ENCODE measurements at places on chromosomes 11 and 22.

DNA sequence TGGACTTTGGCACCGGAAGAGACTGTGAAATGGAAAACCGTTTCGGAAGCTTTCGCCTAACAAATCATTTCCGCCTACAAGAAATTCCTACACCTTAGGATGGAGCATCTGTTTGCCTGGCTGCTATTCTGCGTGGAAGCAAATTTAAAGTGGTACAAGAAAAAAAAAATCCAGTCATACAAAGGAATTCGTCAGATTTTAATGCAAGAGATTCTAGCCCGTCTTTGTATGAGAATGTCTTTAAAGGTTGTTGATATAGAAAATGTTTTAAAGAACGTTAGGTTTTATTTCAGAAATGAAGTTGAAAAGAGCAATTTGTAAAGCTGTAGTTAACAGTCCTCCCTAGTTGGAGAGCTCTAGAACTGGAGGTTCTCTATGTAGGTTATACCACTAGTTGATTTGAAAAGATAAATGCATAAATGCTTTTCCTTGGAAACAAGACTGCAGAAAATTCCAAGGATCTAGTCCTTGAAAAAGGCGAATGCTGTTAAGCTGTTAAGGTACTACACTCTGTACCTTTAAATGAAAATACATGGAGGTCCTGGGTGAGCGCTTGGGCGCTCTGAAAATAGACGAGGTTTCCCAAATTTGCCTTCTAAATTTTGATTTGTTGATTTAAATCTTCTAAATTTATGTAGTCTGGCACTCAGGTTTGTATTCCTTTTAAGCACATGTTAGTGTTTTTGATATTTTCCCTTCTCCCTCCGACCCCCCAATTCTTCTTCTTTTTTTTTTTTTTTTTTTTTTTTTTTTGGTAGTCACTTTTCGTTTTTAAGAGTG is 2.4 kb downstream of the NCR3LG1 start:
- no peak for DNase-seq

DNA sequence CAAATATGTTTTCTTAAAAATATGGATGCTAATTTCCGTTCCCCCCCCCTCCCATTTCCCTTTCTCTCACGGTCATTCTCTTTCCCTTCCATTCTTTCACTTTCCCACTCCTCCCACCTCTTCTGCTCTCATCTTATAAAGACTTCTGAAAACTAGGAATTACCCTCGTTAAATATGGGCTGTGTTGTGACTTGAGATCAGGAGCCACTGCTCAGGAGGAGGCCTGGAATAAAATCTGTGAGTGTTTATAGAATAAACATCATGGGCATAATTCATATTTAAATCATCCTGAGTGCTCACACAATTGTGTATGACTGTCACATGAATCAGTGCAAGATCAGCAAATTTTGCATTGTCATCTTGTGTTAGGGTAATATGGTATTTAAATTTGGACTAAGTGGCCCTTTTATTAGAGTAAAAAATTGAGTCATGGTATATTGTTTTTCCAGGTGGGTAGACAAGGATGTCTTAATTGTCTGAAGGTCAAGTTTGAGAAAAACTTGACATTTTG is 208.0 kb downstream of the DDX10 start:
- DNase-seq, result peak; percentile 76

DNA sequence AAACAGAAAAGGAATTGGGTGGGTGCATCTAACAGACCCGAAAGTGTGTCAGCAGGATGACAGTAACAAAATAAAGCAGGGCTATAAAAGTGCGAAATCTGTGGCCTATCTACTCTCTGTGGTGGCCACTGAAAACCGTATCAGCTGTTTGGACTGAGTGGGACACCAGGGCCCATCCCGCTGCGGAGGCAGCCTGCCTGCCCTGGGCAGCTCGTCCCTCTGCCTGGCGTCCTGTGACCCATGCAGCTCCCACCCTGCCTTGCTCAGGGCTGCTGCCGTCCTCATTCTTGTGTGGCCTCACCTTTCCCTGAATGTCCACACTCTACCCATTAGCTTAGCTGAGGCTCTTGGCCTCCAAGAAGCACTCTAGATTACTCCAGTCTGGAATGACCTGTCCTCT is 30.4 kb downstream of the CARS1 start:
- DNase-seq, result no peak

GRCh38 chr11:119409731-119410130 is 13.2 kb downstream of the THY1 start:
- DNase-seq, result no peak

DNA sequence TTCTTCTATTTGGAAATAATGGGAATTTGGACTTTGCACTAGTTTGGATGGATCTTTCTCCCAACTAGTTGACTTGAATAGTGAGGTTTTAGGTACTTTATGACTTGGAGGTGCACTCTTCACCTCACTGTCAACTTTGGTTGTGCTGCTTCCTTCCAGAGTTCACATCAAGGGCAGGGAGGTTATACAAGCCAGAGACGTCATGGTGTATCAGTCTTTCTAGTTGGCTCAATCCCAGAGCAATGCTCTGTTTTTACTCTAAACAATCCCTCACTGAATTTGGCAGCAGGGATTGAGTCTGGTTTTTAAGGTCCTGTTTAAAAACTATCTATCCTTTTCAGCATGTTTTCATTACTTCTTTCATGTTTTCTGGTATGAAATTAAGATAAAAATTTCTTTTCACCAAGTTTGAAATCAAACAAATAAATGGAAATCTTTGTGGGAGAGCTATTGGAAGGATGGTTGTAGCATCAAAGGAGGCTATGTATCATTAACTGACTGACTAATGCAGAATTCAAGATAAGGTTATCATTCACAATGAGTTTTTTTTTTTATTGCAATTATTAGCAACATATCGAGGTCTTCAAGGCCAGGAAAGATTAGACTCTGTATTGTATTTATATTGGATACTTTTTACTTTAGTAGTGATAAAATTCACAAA is 28.0 kb upstream of the ZBED5 start:
- peak; percentile 82 for DNase-seq

- DNase-seq, result no peak
Observed at GRCh38 chr11:77400775-77401449, 73.0 kb downstream of the PAK1 start.

DNA sequence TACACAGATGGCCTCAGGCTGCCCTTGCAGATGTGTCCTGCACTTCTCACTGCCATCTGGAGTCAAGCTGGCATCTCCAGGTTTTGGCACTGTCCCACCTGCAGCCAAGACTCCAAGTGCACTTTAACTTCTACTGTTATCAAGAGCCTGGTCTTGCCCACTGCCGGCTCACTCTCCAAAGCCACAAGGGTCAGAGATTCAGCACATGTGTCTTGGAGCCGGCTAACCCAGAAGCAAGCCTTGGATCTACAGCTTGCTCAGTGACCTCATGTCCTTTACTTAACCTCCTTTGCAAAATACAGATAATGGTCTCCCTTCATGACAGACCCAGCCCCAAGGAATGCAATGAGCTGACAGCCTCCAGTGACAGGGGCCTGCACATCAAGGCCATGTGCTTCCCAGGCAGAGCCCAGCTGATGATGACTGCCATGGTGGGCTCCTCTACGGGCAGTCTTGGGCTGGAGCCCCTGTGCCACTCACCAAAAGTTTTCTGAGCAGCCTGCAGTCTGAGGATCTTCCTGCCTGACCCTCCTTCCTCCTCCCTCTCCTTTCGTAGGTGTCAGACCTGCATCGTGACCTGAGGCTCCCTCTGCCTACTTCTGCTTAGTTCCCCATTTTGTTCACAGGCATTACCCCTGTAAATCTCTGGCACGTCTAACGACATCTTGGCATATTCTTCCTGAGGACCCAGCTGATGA is 9.0 kb downstream of the TP53AIP1 start:
- DNase-seq, result no peak

DNA sequence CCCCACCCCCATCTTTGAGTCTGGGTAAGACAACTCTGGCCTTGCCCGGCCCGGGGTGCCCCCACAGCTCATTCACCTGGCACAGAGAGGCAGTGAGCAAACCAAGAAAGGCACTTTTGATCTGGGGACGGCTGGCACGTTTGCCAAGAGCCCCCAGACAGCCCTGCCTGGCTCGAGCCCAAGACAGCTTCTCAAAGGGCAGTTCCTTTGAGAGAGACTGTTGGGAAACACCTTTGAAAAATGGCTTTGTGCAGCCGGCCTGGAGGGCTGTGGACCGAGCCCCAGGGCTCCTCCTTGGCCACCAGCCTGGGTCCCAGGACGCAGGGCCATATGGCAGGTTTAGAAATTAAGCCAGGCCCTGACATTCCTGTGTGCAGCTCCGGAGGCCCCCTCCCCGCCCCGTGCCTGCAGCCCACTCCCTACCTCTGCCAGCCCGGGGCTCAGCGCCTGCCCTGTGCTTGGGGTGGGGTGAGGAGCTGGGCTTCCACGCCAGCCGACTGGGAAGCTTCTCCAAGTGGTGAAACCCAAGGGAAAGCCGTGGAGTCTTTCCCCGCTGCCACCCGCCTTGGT is 50.2 kb upstream of the SMIM38 start:
- DNase-seq, result no peak

GRCh38 chr11:73961321-73961720 is 10.5 kb downstream of the DNAJB13 start:
- DNase-seq, result no peak

DNA sequence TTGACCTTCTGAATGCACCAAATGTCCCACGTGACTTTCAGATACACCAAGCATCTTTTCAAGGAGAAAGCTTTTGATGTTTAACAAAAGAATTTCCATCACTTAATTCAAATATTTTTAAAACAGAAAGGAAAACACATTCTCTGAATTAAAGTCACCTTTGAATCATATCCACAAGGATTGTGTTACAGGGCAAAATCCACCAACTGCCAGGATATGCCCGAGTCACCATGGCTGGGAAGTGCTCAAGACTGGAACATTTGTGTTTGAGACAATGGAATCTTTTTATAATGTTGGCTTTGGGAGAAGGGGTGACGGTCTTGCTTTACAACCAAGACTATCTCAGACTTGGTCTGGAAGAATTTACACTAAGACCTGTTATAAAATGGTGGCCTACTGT is 40.8 kb downstream of the BID start:
- peak; percentile 35 for DNase-seq

DNA sequence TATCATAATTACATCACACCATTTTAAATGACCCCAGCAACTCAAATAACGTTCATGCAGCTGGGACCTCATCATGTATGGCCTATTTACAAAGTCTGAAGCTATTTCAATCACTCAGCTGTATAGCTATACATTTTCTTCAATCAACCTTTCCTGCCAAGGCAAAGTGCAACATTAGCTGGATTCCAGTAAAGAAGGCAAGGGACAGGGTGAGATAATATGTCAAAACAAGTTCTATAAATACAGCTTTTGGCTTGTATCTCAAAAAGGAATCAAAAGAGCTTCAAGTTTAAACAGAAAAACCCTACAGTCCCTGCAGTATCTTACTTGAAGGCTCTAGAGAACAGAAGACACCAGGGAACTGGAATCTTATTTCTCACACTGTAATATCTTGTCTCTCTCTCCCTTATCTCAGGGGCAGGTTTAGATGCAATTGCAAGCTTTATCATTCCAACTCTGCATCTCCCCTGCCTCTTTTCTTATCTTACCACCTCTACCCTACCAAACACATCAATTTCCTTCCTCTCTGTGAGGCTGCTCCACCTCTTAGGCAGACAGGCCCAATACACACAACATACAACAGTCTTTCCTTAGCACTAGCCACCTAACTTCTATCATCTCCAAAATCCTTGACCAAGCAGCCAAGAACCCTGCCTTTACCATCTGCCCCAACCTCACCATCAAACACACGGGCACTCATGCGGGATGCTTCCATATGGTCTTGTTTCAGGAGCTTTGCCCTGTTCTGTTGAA is 34.5 kb downstream of the CELF1 start:
- no peak for DNase-seq

GRCh38 chr11:33475993-33476392 is 218.8 kb downstream of the HIPK3 start:
- DNase-seq, result peak; percentile 89

DNA sequence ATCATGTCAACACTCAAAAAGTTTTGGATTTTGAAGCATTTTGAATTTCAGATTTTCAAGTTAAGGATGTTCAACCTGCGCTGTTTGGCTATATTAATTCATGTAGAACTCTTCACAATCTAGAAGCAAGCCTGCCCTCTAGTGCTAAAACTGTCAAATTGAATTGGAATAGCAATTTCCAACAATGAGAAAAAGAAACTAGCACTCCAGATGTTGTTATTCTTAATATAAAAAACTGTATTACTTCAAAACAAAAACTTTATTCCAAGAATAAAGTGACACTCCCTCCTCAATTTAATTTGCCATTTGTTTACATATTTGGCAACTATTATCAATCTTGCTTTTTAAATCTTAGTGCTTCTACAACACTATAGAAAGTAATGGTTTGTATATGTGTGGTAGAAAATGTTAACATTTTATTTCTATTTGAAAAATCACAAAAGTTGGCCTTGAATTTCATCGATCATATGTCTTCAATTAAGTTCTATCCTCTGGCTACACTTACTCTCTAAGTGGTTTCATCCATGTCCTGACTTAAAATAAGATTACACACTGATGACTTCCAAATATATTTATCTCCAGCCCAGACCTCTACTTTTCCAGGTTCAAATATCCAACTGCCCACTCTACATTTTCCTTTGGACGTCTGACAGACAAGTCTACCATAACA is 36.6 kb downstream of the DCUN1D5 start:
- DNase-seq, result peak; percentile 68

- DNase-seq, result no peak
Observed at GRCh38 chr22:41499624-41500280, 30.8 kb downstream of the ACO2 start.

DNA sequence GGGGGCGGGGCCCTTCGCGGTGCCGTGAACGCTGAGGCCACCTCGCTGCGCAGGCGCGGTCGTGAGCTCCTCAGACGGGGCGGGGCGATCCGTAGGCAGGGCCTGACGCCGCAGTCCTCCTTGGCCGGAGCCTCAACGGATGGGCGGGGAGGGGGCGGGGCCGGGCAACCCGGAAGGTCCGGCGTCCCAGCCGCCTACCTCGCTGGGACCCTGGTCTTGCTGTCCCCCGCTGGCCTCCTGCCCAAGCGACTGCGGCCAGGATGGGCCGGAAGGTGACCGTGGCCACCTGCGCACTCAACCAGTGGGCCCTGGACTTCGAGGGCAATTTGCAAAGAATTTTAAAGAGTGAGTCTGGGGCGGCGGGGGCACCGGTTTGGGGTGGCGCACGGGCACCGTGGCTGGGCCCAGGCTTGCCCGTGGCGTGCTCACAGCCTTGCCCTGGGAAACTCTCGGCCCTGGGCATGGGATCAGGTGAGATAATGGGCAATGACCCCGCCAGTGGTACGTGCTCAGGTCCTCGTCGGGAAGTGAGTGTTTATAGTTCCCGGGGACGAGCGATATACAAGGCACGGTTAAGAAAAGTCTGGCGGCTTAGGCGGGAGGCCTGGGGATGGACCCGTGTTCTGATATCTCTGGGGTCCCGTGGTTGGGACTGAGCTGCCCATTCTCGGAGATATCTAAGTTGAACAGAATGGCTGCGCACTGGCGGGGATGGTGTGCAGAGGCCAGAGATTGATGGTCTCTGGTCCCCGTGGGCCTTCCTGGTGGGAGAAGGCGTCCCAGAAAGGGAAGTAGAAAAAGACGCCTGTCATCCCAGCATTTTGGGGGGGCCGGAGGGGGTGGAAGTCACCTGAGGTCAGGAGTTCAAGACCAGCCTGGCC is at the start of gene NADSYN1:
TSS of gene NADSYN1 (plus strand) at position 167 of the 881 bp plus-strand sequence. CDS start at position 261, 94 bp downstream.
- peak; percentile 96 for DNase-seq
